ENCODE measurements at places on chromosomes 1 and 21. TPM values are rescaled to one million over a fixed set of nuclear protein-coding genes. Genes with fewer than 3 reads are reported as not detected.
A peak's percentile ranks its signal among the peaks of the same experiment; 100 is the strongest.

Gene OR10J1
- total RNA-seq = not detected

Gene LENEP
- not detected for total RNA-seq

DNA sequence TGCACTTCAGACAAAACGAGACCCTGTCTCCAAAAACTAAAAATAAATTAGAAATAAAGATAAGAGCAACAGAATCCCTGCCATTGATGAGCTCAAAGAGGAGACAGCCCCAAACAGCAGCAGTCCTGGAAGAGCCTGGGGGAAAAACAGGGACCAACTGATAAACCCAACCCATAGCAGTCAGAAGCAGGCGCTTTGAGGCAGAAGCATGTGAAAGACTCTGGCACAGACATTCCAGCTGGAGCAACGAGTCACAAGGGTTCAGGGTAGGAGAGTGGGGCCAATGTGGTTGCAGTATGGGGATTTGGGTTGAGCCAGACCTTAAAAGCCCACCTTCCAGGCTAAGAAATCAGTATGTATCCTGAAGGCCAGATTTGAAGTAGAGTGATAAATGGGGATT lies 78.5 kb downstream of the MPZL1 start:
- DNase-seq = no peak

GRCh38 chr1:232267092-232267836 lies 362.7 kb downstream of the SIPA1L2 start:
- DNase-seq = no peak

DNA sequence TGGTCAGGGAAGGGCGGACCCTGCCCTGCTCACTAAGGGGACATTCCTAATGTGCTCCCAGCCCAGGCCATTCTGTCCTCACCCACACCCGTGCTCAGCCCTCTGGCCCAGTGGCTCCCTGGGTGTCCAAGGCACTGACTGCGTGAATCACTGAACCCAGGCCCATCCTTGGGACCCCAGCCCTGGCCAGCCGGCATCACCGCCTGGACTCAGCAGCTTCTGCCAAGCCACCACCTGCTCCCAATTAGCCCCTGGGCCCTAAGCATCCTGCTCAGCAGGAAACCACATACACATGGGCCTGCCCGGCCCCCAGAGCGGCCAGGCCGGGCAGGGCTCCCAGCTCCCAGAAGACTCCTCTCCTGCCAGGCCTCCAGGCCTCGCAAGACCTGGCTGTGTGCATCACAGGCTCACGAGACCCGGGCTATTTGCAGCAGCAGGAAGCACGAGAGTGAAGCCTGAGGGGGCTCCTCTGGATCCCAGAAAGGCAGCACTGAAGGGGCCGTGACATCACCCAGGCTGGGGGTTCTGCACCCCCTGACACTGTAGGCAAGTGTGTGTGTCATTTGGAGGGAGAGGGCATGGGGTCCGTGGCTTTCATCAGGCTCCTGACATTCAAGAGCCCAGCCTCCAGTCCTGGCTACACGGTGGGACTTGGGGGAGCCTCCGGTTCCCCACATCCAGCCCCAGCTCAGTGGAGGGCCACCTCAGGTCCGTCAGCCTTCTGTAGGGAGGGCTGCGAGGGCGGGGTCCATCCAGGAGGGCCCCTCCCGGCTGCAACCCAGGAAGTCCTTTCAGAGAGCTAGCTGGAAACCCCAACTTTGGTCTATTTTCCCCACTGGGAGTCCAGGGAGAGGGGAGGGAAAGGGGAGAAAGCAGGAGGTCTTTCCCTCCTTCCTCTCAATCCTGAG lies 1.6 kb downstream of the MFAP2 start:
- DNase-seq = no peak

DNA sequence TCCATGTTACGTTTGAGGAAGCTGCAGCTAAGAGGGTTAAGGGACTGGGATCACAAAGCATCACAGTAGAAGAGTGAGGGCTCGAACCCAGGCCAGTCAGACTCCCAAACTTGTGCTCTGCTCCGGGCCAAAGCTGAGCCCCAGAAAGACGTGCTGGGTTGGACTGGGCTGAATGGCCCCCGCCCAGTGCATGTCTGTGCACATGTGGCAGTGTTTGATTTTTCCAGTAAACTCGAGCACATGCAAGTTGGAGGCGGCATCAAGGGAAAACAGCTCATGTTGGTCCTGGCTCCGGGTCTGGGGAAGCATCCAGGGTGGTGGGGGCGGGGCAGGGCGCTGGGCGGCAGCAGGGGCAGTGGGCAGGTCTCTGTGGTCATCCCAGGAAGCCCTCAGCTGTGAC lies 39.8 kb upstream of the WNT4 start:
- DNase-seq = no peak

DNA sequence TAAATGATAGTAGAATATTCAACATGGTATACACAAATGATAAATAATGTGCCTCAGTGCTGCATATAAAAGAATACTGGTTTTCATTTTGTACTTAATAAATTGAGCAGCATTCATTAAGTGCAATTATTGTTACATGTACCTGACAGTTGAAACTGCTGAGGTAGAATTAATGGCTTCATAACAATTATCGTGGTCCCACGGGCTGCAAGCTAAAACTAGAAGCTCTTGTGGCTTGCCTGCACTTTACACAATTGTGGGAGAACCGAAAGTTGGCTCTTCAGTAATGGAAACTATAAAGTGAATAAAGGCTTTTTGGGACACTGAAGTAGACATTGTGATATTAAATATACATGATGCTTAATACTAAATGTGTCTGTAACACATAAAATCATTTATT lies 23.2 kb downstream of the INSL5 start:
- no peak for DNase-seq

GRCh38 chr1:184649451-184649888 lies 105.2 kb downstream of the EDEM3 start:
- DNase-seq = no peak

- DNase-seq = no peak
Observed at GRCh38 chr1:78113156-78113916, 67.6 kb downstream of the GIPC2 start.

- DNase-seq = peak; percentile 5
Observed at GRCh38 chr1:66503841-66504470, 30.0 kb upstream of the SGIP1 start.

DNA sequence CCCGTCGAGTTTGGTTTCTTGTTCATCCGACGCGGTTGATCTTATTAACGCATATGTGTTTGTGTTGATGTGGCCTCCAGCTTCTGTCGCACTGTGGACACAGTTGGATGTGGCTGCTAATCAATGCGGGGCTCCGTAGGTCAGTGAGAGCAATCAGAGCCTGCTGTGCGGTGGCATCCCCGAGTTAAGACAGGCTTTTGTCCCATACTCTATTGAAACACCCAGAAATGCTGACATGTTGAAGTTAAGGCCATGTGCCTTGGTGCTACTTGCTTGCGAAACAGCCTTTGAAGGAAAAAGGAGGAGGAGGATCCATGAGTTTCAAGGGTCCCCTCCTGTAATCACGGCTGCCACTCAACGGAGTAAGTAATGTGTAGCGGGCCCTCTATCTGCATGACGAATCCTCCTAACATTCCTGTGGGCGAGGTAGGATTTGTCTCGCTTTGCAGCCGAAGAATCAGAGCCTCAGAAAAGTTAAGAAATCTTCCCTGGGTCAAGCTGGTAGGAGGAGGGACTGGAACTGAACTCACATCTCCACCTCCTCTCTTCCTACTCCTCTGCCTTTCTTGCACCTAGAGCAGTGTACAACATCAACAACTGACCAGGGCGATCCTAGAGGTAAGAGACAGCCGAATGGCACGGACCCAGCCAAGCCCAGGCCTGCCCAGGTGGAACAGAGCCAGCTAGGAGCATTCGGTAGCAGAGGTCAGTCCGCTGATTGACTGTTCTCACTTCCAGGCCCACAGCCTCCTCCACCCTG lies 19.5 kb downstream of the PDE9A start:
- no peak for DNase-seq

DNA sequence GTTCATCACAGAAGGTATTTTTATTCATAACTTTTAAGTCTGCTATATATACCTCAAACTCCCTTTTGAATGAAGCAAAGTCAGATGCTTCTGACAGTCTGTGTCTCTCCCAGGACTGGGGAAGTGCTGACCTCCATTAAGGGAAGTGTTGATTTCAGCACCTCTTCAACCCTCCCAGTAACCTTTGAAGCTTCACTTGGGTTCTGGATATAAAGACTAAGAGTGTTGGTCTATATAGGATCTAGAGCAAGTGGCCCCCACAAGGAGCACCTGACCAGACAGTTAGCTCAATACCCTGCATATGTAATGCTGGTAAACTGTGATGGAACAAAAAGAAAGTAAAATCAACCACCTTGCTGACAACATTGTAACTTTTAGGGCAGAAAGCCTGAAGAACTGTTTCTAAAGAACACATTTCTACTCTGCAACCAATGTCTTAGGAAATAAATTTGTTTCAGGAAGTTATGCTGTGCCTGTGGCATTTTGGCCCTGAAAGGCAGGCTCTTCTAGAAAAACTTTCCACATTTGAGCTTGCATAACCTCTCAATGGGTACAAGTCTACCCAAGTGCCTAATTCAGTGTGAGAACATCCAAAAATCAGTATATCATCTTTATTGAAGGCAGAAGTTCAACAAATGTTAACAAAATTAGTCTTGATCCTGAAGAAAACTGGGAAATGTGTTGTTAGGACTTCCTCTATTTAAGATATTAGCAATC lies 865 bp upstream of the PTPN22 start:
- DNase-seq = no peak

GRCh38 chr21:39319814-39320332 lies 6.4 kb upstream of the BRWD1 start:
- no peak for DNase-seq

- DNase-seq = peak; percentile 88
Observed at GRCh38 chr1:2300851-2301606, 72.9 kb downstream of the SKI start.

GRCh38 chr1:157025385-157025784 lies 20.2 kb downstream of the ARHGEF11 start:
- DNase-seq = no peak

GRCh38 chr1:90799326-90799725 lies 82.2 kb upstream of the BARHL2 start:
- DNase-seq = no peak
